Esophagus muscularis mucosa (tissue), 4 donors: ENCODE measurements at places on chromosomes 16 and 17. TPM values are rescaled to one million over a fixed set of nuclear protein-coding genes. Genes with fewer than 3 reads are reported as not detected.

- DNase-seq: no peak
These were observed 1.5 kb downstream of the CACNA1H start for GRCh38 chr16:1154291-1154886.

- no peak for DNase-seq
These were observed 26.4 kb downstream of the ARHGAP17 start for GRCh38 chr16:24988593-24989338.

DNA sequence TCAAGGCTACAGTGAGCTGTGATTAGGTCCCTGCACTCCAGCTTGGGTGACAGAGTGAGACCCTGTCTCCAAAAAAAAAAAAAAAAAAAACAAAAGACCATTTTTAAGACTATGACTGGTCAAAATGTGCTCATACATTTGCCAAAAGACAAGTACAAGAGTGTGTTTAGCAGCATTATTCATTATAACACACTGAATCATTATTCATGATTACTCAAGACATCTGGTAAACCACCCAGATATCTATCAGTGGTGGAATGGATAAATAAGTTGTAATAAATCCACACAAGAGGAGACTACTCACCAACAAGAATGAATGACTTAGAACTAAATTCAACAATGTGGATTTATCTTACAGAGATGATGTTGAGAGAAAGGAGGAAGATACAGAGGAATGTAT lies 716.3 kb downstream of the MAF start:
- DNase-seq: no peak

GRCh38 chr17:65278050-65278819 lies 141.1 kb downstream of the RGS9 start:
- no peak for DNase-seq

The CACNA1H gene
- total RNA-seq: 361 TPM

The ARL17B gene
- total RNA-seq: 19.4 TPM
